ENCODE measurements at places on chromosomes 12 and 14.
A peak's percentile ranks its signal among the peaks of the same experiment; 100 is the strongest.

DNA sequence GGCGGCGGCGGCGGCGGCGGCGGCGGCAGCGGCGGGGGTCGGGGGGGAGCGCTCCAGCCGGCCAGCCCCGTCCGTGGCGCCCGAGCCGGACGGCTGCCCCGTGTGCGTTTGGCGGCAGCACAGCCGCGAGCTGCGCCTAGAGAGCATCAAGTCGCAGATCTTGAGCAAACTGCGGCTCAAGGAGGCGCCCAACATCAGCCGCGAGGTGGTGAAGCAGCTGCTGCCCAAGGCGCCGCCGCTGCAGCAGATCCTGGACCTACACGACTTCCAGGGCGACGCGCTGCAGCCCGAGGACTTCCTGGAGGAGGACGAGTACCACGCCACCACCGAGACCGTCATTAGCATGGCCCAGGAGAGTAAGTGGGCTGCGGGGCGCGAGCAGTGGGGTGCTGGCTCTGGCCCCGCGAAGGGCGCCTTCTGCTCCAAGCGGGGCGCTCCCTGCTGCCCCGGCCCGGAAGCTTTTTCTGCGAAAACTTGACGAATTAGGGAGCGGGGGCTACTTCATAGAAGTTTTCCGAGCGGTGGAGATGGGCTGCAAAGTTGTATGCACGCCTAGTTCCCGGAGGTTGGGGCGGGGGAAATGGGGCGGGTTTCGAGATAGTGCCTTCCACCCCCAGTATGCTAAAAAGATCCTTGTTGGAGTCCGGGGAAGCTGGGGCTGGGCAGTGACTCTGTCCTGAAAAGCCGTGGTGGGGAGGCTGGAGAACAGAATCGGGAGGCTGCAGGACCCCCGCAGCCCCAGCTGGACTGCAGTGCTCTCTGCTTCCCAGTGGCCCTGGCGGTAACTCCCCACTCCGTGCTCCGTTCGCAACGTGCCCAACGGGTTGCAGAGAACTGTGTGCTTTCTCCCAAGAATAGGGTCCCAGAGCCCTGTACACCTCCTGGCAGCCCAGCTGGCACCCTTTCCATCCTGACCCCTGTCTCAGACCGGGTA, 751 bp downstream of the GDF11 start:
- H3K4me1 ChIP-seq: peaks cover 19% of the 10 kb centered on the region
- H3K27me3 ChIP-seq: no peaks in the 10 kb centered on the region
- H3K27ac ChIP-seq: peak overlapping the region; percentile 74

GRCh38 chr12:54429014-54429471, 10.0 kb upstream of the ITGA5 start:
- no peaks in the 10 kb centered on the region for H3K36me3 ChIP-seq
- H3K4me1 ChIP-seq: no peaks in the 10 kb centered on the region
- H3K27me3 ChIP-seq: peaks cover 29% of the 10 kb centered on the region
- no peak for DNase-seq
- no peak overlapping the region for H3K4me3 ChIP-seq

- H3K36me3 ChIP-seq: no peaks in the 10 kb centered on the region
- H3K4me3 ChIP-seq: no peak overlapping the region
- DNase-seq: no peak
These were observed 5.2 kb downstream of the NEDD1 start for GRCh38 chr12:96912261-96912660.

GRCh38 chr12:11569716-11570115, 79.8 kb upstream of the ETV6 start:
- H3K4me3 ChIP-seq: no peak overlapping the region
- no peak for DNase-seq
- no peaks in the 10 kb centered on the region for H3K36me3 ChIP-seq
- H3K27ac ChIP-seq: no peak overlapping the region
- H3K27me3 ChIP-seq: no peaks in the 10 kb centered on the region
- H3K4me1 ChIP-seq: no peaks in the 10 kb centered on the region

GRCh38 chr12:7047306-7047705, 13.2 kb upstream of the C1S start:
- no peak for DNase-seq
- H3K4me1 ChIP-seq: no peaks in the 10 kb centered on the region
- H3K4me3 ChIP-seq: no peak overlapping the region
- H3K27ac ChIP-seq: no peak overlapping the region
- H3K36me3 ChIP-seq: no peaks in the 10 kb centered on the region

GRCh38 chr12:25404955-25405354, 148.1 kb downstream of the LMNTD1 start:
- no peak for DNase-seq
- H3K4me3 ChIP-seq: no peak overlapping the region
- no peaks in the 10 kb centered on the region for H3K36me3 ChIP-seq
- H3K27me3 ChIP-seq: no peaks in the 10 kb centered on the region
- no peak overlapping the region for H3K27ac ChIP-seq

DNA sequence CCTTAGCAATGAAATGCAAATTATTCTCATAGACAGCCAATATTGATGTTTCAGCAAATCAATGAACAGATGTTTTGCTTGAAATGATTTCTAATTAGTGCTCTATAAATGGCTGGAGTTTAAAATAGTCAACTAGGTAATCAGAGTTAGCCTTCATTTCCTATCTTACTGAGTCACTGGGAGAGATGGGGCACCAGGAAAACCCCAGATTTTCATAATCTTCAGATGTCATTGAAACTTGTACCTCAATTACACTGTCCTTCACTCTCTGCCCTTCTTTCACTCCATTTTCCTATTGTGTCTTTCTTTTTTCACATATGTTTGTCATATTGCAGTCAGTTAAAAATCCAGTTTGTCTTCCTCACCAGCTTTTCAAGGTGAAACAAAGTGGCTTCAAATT, 92.7 kb downstream of the C12orf75 start:
- H3K4me3 ChIP-seq: no peak overlapping the region
- no peak for DNase-seq
- H3K4me1 ChIP-seq: no peaks in the 10 kb centered on the region
- H3K27me3 ChIP-seq: no peaks in the 10 kb centered on the region
- H3K36me3 ChIP-seq: no peaks in the 10 kb centered on the region
- no peak overlapping the region for H3K27ac ChIP-seq

DNA sequence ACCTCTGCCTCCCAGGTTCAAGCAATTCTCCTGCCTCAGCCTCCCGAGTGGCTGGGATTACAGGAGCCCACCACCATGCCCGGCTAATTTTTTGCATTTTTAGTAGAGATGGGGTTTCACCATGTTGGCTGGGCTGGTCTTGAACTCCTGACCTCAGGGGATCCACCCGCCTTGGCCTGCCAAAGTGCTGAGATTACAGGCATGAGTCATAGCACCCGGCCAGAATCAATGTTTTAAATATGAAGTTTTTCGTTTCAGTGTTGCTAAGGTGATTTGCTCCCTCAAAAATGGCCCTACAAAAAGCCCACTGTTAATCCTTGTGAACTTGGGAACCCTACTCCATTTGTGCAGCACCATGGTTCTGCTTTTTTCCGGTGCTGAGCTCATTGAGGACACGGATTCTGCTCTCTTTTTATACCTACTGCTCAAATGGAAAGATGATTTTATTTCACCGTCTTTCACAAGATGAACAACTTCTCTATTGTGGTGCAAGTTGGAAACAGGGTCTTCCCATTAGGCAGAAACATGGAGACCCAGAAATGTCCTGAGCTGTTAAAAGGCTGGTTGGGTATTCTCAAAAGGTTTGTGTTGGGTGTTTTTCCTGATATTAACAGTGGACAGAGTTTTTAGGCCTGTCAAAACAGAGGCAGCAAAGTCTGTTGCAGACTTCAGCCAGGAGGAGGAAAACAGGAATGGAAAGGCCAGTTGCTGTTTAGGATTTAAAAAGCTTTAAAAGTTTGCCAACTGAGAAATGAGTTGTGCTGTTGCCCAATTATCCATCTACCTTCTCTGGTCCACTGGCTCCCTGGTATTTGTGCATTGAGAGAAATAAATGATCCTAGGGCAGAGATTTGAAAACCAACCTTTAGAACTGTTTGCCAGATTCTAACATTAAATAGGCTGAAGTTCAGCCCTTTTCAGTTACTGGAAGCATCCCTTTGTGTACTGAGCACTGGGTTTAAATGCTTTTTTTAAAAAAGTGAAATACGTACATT, 85.8 kb downstream of the ATP23 start:
- no peaks in the 10 kb centered on the region for H3K27me3 ChIP-seq
- no peak overlapping the region for H3K27ac ChIP-seq
- peaks cover 4% of the 10 kb centered on the region for H3K36me3 ChIP-seq
- no peak overlapping the region for H3K4me3 ChIP-seq
- no peak for DNase-seq
- H3K4me1 ChIP-seq: no peaks in the 10 kb centered on the region

GRCh38 chr12:130868412-130868811, 3.5 kb upstream of the RAN start:
- peaks cover 7% of the 10 kb centered on the region for H3K36me3 ChIP-seq
- no peak overlapping the region for H3K27ac ChIP-seq
- H3K4me3 ChIP-seq: no peak overlapping the region
- no peaks in the 10 kb centered on the region for H3K4me1 ChIP-seq
- DNase-seq: no peak

DNA sequence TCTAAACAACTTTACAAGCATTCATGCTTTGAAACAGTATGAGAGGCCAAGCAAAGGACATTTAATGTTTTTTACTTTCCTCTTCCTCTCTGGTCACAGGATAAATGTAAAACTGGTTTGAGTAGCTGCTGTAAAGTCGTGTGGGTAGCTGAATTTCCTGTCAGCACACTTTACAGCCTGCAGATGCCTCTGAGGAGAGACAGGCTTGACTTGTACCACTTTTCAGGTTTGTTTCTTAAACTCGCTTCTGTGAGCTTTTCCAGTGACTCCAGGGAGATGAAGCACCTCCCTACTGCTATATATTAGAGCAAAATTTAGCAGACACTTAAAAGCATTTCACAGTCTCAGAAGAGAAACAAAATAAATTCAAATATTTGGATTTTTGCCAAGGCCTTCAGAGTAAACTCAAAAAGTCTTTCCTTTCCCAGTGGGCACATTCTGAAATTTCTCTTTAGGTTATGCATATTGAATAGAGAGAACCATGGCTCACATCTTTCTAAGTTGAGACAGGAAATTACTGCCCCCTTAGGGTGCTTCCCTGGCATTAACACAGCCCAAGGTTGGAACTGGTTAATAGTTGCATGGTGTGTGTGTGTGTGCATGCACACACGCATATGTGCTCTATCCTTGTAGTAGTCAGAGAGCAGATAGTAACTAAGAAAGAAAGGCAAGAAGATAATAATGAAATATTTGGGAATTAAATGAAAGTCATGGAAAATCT, 557.3 kb upstream of the MIS18BP1 start:
- H3K4me3 ChIP-seq: no peak overlapping the region
- no peak for DNase-seq
- H3K27me3 ChIP-seq: no peaks in the 10 kb centered on the region
- no peaks in the 10 kb centered on the region for H3K36me3 ChIP-seq

DNA sequence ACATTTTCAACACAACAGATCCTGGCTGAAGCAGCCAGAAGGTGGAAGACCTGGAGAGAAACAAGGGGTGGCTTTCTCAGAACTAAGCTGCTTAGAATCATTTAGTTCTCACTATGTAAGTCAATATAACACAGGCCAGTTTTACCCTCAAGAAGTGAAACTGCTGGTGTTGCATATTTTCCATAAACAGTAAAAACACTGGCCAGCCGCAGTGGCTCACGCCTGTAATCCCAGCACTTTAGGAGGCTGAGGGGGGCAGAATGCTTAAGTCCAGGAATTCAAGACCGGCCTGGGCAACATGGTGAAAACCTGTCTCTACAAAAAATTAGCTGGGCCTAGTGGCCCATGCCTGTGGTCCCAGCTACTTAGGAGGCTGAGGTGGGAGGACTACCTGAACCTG, 11.6 kb downstream of the STX2 start:
- H3K36me3 ChIP-seq: peaks cover 5% of the 10 kb centered on the region
- no peaks in the 10 kb centered on the region for H3K27me3 ChIP-seq
- no peak overlapping the region for H3K4me3 ChIP-seq
- DNase-seq: no peak

DNA sequence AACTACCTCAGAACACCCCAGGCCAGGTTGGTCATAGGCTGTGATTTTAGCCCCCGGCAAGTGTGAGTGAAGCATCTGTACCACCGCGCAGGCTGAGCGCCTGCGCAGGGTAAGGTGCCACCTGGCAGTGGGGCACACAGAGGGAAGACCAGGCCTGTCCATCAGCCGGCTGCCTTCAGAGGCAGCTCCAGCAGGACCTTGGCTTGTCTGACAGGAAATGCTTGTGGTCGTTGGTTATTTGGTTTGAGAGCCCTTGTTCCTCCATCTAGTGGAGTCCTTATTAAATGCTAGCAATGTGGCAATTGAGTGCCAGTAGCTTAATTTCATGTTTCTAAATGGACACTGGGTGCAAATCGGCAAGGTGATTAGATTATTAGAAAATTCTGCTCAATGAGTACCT, 27.5 kb downstream of the SLC25A29 start:
- no peaks in the 10 kb centered on the region for H3K27me3 ChIP-seq
- H3K4me1 ChIP-seq: no peaks in the 10 kb centered on the region
- no peak for DNase-seq
- no peak overlapping the region for H3K4me3 ChIP-seq
- peaks cover 8% of the 10 kb centered on the region for H3K36me3 ChIP-seq
- H3K27ac ChIP-seq: no peak overlapping the region

DNA sequence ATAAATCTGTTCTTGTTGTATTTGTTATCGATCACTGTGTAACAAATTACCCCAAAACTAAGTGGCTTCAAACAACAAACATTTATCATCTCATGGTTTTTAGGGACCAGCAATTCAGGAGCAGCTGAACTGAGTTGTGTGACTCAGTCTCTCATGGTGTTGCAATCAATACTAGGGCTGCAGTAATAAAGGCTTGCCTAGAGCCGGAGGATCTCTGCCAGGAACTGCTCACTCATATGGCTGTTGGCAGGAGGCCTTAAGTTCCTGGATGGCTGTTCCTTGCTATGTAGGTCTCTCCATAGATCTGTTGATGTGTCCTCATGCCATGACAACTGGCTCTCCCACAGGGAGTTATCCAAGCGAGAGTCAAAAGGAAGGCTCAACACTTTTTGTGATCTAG, 3.8 kb upstream of the PSMC6 start:
- no peaks in the 10 kb centered on the region for H3K27me3 ChIP-seq
- peaks cover 2% of the 10 kb centered on the region for H3K4me1 ChIP-seq
- no peaks in the 10 kb centered on the region for H3K36me3 ChIP-seq
- no peak for DNase-seq
- H3K27ac ChIP-seq: no peak overlapping the region
- no peak overlapping the region for H3K4me3 ChIP-seq

DNA sequence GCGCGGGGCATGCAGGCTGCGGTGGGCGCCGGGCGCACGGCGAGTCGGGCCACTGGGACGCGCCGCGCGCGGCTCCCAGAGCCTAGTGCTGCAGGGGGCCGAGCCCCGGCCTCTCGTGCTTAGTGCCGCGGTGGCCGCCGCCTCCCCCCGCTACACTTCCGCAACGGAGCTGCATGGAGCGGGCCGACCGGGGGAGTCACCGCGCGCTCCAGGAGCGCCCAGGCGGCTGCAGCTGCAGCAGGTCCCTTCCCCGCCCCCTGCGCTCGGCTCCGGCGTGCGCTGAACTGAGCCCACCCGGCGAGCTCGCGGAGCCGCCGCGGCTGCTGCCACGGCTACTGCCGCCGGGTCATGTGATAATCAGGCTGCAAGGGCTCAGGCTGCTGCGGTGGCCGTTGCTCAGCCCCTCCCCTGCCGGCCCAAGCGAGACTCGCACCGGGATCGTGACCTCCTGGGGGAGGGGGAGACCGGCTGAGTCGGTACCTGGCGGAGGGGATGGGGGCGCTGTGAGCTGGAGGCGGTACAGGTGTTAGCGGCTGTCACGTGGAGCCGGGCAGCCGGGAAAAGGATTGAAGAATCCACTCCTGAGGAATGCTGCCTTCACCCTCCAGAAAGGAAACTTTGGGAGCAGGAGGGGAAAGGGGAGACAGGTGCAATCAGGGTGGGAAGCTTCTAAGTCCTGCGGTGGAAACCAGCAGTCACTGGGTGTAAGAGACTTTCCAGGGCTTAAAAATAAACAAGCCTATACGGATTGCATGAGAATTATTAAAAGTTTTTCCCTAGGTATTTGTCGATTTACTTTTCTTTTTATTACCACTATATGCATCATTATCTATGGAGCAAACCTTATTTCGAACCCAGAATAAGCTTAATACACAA, at the start of gene PPM1H:
PPM1H (minus strand) TSS at position 352 of the 876 bp plus-strand sequence. CDS start 414 bp downstream, outside the sequence.
- H3K36me3 ChIP-seq: no peaks in the 10 kb centered on the region
- peak within 1 kb of the TSS; percentile 68 for H3K4me3 ChIP-seq
- peak; percentile 94 for DNase-seq
